ENCODE measurements at places on chromosomes 6 and 20.

- no peak for DNase-seq
Measured at GRCh38 chr6:40286721-40287120, 300.4 kb downstream of the LRFN2 start.

- DNase-seq = no peak
Measured at GRCh38 chr6:106082735-106083398, 3.3 kb upstream of the PRDM1 start.

DNA sequence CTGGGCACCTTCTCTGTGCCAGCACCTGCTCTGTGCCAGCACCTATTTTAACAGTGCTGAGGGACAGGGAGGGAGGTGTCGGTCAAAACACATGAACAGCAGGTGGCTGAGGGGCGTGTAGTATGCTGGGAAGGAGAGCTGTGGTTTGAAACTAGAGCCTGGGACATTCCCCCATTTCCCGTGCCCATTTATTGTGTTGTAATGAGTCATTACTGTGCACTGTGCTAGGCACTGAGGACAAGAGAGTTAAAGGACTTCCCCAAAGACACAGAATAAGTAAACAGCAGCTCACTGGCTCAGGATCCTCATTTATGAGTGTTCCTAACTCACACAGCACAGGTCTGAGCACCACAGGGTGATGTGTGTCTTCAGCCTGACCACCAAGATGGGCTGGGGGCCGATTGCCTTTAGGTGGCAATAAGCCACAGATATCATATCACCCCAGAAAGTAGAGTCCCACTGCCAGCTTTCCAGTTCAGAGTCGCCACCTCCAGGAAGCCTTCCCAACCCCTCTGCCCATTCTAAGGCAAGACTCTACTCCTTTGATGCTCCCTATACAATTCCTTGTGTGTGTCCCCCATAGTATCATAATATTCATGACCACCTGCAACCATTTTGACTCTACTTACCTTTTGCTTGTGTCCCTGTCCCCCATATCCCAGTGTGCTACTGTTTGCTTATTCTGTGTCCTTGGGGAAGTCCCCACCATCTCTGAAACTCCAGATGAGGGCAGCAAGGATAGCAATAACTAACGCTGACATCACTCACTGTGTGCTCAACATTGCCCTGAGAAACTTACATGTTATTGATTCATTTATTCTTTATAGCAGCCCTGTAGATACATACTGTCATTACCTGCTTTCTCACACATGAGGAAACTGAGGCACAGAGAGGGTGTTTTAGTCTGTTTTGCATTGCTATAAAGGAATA lies 87.3 kb downstream of the TOX2 start:
- no peak for DNase-seq

- DNase-seq = no peak
Measured at GRCh38 chr6:113120582-113121285, 736.4 kb upstream of the MARCKS start.

GRCh38 chr6:119160911-119161310 lies 82.4 kb upstream of the FAM184A start:
- no peak for DNase-seq

DNA sequence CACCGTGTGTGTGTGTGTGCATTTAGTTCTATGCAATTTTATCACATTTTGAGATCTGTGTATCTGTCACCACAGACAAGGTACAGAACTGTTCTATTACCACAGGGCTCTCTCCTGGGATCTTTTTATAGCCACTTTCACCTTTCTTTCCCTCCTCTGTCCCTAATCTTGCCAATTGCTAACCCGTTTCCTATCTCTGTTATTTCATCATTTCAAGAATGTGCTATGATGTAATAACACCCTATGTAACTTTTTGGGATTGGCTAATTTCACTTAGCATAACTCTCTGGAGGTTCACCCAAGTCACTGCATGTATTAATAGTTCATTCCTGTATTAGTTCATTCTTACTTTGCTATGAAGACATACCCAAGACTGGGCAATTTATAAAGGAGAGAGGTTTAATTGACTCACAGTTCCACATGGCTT lies 657.7 kb downstream of the QKI start:
- no peak for DNase-seq

DNA sequence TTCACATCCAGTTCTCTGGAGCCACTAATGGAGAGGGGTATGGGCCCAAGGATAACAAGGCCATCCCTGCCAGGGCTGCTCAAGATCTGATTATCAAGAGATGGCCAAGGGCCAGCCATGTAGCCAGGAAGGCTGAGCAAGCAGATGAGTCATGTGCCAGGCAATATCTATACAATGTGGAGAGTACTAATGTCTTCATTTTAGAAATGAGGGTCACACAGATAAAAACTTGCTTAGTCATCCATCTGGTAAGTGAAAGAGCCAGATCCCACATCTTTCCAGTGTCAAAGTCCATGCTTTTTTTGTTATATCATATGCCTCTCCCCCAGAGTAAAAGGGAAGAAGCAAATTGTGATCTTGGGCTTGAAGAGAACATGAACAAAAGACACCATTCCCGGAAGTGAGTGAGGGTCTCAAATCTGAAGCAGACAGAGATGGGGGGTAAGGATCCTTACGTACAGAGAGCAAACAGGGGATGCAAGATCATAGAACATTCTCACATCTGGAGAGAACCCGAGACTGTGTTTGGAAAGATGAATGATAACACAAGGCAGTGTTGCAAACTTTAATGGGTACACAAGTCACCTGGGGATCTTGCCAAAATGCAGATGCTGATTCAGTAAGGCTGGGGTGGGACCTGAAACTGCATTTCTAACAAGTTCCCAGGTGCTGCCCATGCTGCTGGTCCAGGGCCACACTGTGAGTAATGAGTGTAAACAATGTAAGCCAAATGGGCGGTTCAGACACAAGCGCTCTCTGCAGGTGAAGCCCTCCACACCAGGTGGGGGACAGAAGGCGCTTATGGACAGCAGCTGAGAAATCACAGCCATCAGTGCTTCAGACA lies 20.0 kb upstream of the GSTA3 start:
- no peak for DNase-seq

DNA sequence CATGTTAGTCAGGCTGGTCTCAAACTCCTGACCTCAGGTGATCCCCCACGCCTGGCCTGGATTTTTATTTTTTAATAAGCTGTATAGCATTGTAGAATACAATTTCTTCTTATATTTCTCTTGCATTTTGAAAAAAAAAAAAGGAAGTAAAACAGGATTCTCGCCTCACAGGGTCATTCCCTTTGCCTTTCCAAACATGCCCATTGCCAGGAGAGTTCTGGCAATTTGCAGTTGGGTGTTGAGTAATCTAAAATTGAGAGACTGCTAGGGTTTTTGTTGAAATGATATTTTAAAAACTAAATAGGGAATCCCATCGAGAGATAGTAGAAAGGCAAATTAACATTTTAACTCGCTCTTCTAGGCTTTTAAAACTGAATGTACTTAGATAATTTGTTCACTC lies 196.1 kb downstream of the JARID2 start:
- no peak for DNase-seq

GRCh38 chr6:83633149-83633548 lies 75.8 kb downstream of the SNAP91 start:
- no peak for DNase-seq

DNA sequence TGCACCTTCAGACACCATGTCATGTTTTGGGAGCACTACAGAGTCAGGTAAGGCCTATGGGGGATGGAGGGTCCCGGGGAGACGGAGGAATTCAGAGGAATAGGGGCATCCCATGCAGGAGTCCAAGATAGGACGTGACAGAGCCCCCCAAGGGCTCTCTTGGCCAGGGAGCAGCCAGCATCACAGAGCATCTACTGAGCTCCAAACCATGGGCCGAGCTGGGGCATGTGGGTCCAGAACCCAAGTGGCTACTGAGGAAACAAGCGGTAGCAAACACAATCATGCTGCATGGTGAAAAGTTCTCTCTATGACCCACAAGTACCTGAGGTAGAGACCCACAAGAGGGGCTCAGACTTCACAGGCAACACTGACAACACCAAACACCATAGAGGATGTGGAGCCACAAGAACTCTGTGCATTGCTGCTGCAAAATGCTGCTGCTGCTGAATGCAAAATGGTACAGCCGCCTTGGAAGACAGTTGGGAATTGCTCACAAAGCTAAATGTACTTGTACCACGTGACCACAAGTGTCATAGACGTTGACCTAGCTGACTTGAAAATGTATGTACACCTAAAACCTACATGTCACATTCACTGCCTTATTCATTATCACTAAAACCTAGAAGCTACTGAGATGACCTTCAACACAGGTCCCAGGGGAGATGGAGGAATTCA lies 33.4 kb upstream of the MAS1L start:
- no peak for DNase-seq

GRCh38 chr6:23246896-23247295 lies 677.5 kb downstream of the HDGFL1 start:
- no peak for DNase-seq

DNA sequence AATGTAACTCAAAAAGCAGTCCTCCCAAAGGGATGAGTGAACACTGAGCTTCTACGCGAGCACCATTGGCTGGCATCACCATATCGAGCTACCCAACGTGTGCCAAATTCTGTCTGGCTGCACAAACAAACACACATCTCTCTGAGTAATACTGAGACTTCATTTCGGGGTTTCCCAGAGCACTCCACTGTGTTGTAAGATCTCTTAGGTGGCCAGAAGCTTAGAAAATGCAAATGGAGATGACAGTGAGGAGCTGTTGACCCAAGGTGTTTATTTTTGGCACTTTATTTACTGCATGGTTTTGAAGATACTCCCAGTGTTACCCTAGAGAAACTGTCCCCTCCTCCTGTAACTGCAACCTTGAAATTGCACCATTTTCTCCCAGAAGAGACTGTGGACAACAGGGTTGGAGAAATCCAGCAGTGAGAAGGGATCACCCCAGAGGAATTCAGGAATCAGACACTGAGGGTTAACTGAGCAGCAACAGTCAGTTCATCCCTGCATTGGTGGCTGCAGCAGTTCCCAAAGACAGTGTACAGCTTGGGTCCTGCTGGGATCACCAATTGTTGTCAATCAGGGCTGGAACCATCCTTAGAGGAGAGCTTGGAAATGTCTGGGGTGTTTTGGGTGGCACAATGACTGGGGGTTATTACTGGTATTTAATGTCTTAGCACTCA lies 1.0 kb upstream of the RIPOR2 start:
- no peak for DNase-seq

GRCh38 chr6:106180208-106180607 lies 94.1 kb downstream of the PRDM1 start:
- no peak for DNase-seq

- no peak for DNase-seq
Measured at GRCh38 chr6:35128496-35128895, 12.6 kb downstream of the TCP11 start.

GRCh38 chr6:29792123-29793035 lies 35.2 kb upstream of the HLA-G start:
- no peak for DNase-seq

DNA sequence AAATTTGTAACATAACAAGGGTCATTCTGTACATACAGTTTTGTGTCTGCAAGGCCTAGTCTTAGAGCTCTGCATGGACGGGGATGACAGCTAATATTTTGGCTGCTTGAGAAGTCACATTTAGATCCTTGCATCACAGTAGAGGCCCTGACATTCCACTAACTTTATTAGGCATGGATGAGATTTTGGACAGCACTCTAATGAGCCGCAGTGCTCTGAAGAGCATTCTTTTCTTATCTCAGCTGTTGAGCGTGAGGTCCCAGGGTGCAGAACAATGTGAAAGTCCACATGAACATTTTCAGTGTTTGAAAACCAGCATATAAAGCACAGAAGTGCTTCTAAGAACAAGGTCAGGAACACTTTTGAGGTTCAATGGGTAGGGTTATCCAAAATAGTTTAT lies 58.9 kb downstream of the IPCEF1 start:
- no peak for DNase-seq

GRCh38 chr20:5608104-5608441 lies 142.1 kb upstream of the SHLD1 start:
- peak; percentile 49 for DNase-seq

DNA sequence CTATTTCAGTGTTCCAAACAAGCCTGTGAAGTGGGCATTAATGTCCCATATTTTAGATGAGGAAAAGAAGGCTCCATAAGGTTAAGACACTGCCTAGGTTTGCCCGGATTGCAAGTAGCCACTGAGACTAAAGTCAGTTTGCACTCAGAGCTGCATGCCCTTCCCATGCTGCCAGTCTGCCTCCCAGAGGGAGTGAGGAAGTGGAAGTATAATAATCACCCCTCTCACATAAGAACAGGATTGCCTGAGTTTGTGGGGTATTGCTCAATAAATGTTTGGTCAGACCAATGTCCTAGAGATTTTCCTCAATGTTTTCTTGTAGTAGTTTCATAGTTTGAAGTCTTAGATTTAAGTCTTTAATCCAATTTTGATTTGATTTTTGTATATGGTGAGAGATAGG lies 43.9 kb upstream of the CLIC5 start:
- no peak for DNase-seq

DNA sequence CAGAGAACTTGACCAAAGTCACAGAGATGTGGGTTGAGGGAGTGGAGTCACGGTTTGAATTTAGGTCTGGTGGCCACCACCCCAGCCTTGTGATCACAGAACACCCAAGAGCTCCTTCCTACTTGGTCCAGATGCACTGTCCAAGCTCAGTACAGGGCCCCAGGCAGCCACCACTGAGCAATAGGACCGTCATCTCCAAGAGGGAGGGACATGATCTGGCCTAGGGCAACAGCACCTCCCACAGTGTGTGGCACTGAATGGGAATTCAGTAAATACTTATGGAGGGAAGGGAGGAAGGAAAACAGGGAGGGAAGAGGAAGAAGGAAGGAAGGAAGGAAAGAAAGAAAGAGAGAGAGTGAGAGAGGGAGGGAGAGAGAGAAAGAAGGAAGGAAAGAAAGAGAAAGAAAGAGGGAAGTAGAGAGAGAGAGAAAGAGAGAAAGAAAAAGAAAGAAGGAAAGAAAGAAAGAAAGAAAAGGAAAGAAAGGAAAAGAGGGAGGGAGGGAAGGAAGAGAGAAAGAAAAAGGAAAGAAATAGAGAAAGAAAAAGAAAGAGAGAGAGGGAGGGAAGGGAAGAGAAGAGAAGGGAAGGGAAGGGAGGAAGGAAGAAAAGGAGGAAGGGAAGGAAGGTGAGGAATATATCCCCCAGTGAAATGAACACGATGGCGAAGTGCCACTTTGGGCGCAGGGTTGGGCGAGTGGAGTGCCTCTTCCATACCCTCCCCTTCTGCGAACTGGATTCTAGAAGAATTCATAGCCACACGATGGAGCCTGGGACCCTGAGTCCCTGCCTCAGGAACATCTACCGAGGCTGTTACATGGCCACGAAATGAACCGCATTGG lies 243.7 kb downstream of the TFAP2C start:
- no peak for DNase-seq

- DNase-seq = no peak
Measured at GRCh38 chr20:4261333-4262284, 246.3 kb upstream of the RNF24 start.

DNA sequence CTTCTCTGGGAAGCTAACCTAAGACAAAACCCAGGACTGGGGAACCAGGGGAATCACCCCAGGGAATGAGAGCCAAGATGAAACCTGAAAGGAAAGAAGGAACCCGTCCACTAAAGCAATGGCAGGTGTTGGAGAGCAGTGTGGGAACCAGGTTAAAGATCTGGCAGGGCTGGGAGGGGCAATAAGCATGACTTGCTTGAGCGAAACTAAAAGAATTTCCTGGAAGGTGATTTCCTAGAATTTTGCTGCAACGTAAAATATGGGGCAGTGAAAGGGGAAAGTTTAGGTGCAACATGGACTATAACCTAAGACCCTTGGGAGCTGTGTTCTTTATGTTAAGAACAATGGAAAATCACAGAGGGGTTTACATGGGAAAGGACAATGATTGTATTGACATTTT lies 126.2 kb upstream of the SSTR4 start:
- no peak for DNase-seq

Measured in NCI-H1436 treated with DMSO at 0.1 percent for 48 hours (cell line).